ENCODE measurements at places on chromosomes 16 and 17. TPM values are rescaled to one million over a fixed set of nuclear protein-coding genes. Genes with fewer than 3 reads are reported as not detected.

The KRTAP4-11 gene
- not detected for total RNA-seq

The GAS2L2 gene
- not detected for total RNA-seq

The GJC1 gene
- 42.6 TPM for total RNA-seq

The KCNAB3 gene
- 13.8 TPM for total RNA-seq

The DPEP3 gene
- not detected for total RNA-seq

The APOBR gene
- total RNA-seq: 2.4 TPM

The UMOD gene
- not detected for total RNA-seq

DNA sequence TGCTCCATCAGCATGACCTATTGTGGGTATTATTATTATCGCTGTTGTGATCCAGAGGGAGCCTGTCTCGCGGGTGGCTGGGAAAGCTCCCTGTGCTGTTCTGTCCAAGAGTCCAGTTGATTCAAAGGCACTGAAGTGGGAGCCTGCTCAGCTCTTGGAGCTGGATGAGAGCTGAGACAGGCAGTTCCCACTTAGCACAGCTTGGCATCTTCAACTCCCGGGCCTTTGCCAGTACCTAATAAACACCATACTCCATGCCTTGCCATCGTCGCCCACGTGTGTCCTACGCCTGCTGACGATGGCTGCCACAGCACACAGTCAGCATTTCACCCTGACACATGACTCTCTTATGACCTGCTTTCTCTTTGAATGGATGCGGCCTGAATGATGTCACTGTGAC is 32.6 kb downstream of the RTN4RL1 start:
- DNase-seq: no peak

DNA sequence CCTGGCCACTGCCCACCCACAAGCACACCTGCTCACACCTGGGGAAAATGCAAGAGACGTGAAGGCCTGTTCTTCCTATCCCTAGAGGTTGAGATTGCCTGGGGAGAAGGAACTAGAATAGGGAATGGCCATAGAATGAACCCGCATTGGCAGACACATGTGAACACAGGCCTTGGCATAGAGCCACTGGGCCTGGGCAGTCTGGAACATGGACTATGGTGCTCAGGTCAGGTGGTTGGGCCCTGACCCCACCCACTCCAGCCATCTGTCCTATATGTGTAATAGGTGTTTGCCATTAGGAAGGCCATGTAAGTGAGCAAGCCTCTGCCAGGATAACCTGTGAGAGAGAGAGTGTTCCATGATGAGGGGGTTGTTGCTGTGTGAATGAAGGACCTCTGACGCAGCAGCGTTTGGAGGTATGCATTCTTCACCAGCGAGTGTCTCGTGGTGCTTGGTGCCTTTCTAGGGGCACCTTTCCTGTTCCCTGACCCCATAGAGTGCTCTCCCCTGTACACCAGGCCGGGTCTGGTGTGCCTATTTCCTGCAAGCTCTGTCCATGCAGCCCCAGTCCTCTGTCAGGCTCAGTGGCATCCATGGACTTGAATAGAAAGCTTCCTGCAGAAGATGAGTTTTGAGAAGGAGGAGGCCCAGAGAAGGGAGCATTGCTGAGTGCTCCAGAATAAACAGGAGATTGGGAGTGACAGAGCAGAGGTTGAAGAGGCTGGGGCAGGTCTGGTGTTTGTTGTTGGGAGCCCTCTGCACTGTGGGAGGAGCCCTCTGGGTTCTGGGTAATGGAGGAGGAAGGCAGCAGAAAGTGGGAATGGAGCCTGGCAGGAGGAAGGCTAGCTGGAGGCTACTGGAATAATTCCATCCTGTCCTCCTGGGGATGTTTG is 15.6 kb downstream of the CTRL start:
- DNase-seq: no peak

- DNase-seq: peak; percentile 68
These were observed 13.1 kb downstream of the ABCA9 start for GRCh38 chr17:69047368-69048263.

GRCh38 chr17:43913584-43913983 is 6.2 kb upstream of the MPP2 start:
- DNase-seq: no peak

- DNase-seq: no peak
These were observed 3.8 kb upstream of the SNX20 start for GRCh38 chr16:50684823-50685461.

DNA sequence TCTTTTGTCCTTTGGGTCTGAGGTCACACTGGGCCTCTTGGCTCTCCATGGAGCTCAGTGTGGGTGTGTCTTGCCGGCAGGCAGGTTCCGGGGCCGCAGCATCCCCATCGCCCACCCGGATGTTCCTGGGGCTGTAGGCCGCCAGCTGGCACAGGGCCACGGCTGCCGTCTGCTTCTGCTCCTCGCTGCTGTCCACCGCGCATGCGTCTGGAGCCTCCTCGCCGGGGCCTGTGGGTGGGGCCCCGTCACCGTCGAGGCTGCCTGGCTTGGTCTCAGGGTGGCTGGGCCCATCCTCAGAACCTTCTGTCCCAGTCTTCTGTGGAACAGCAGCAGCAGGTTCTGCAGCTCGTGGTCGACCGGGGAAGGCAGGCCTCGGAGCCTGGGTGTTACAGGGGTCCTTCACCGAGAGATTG is 9.6 kb downstream of the ZNF750 start:
- DNase-seq: no peak

DNA sequence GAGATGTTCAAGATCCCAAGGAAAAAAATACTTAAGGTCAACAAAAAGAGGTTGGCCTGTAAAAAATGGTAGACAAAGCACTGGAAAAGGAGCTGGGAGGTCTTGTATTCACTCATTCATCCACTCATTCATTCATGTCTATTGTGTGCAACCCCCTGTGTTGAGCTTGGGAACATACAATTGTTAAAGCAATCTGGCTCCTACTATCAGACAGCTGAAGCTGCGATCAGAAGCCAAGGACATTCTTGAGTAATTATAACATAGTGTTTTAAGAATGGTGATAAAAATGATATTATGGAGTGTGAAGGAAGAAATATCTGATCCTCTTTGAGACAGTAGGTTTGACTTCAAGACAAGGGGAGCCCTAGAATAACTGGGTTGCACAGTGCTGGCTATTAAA is 693.4 kb downstream of the TOX3 start:
- no peak for DNase-seq

DNA sequence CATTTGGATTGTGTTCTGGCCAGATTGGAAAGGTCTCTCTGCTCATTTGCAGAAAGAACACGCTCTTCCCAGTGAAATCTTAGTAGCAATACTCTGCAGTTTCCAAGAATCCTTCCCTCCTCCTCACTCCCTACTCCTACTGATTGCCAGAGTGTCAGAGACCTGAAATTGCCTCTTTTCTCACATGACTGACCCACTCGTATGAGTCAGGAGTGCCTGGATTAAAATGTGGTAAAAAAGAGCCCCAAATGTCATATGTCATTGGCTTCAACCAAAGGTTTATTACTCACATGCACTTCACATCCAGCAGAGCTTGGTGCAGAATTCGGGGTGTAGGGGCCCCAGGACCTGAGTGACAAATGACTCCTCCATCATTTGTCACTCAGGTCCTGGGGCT is 39.7 kb upstream of the IRX3 start:
- no peak for DNase-seq

DNA sequence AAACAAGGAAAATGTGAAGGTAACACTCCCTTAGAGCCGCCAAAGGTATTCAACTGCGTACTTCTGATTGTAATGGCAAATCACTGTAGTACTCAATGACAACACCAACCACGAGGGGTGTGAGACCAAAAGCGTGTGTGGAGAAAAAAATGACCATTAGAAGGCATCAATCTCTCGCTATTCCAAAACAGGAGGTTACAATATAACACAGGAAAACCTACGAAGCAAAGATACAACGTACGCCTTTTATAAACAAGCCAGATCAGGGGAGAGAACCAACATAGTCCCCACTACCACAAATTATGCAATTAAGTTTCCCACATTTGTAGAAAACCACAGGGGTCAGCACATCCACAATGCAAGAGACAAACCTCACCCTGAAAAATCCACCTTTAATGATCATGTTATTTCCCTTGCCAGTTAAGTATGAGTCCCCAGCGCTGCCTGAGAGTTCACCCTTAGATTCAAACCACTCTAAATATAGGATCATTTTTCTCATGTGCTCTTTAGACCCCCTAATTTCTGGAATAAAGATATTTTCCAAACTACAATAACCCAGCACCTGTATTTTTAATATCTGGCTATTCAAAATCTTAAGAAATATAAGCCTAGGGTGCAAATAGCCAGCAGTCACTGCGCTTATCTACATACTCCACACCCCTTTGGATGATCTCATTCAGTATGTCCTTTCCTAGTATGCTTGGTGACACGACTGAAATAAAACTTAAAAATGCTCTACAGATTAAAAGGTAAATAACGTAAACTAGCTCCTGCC is 12.4 kb downstream of the TEX14 start:
- peak; percentile 45 for DNase-seq

DNA sequence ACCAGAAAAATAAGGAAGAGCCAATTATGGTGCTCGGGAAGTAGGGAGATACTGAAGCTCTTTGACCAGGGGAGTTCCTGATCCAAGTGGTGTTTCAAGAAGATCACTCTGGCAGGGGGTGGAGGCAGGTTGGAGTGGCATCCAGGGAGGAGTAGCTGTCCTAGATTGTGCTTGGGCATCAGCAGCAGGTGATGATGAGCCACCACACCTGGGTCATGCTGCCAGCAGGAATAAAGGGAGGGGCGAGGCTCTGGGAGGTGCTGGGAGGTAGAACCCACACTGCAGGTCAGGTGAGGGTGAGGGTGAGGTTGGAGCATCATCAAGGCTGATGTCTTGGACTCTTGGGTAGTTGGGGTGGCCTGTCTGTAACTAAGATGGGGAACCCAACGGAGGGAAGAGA is 35.4 kb upstream of the ADGRG1 start:
- no peak for DNase-seq

- DNase-seq: no peak
These were observed 188.0 kb downstream of the SOX9 start for GRCh38 chr17:72308744-72309385.

DNA sequence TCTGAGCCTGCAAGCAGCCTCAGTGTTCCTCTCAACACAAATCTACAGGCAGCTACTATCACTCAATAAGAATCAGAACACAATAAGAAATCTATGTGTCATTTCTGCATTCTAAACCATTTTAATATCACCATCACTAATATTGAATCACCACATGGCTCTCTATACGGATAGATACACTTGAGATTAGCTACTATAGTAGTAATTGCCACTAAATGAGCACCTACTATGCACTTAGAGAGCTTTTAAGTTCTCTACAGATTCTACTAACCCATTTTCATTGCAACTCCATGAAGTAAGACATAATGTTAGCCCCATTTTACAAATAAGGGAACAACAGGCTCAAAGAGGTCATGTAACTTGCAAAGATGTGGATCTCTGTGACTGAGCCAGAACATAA is 132.8 kb upstream of the DYNLRB2 start:
- no peak for DNase-seq

DNA sequence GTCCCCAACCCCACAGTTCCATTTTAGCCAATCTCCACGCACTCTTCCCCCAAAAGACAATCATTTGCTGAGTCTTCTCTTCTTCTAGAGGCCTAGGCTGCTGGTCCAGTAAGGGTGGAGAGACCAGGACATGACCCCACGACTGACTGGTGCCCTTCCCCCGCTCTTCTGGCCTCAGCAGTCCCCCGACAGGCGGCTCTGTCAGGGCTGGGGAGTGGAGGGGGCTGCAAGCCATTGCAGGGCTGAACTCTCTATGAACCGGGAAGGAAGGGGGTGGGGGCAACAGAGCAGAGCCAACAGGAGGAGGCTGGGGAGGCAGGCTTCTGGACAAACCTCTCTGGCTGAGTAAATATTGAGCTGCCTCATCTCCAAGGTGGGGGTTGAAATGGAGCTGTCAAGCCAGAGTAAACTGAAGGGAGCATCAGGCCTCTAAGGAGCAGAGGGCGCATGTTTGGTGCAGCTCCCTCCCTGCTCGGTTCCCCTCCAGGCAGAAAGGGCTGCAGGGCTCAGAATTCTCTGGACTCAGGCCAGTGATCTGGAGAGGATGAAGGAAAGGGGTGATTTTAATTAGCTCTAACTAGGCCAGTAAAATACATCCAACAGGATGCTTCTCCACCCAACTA is 8.7 kb downstream of the HOXB1 start:
- DNase-seq: peak; percentile 35

DNA sequence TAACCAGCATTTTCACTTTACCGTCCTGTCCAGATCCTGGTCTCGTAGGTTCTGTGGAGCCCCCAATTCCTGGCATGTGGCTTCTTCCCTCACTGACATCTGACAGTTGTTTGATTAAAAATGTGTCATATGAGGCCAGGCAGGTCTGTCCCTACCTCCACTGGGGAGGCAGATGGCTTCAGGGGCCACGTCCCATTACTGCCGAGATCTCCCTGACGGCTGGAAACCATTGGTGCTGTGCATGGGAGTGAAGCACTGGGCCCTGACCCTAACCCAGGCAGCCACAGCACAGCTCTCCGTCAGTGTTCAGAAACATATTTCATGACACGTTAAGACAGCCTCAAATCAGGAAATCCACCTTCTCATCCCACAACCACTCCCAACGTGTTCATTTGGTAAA is 77.5 kb downstream of the GNAO1 start:
- no peak for DNase-seq

DNA sequence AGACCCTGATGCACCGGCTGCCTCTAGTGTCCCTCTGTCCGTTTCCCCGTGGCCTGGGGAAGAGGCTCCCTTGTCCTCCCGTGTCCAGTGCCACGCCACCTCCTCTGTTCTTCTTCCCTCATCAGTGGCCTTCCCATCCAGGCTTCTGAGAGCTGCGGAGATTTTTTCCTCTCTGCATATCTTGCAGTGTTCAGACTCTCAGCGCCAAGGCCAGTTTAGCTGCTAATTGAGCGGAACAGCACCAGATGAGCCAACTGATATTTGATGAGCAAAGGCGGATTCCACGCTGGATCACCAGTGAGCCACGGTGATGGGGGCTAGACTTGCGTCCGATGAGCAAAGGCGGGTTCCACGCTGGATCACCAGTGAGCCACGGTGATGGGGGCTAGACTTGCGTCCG is 257.6 kb downstream of the FOXL1 start:
- no peak for DNase-seq

DNA sequence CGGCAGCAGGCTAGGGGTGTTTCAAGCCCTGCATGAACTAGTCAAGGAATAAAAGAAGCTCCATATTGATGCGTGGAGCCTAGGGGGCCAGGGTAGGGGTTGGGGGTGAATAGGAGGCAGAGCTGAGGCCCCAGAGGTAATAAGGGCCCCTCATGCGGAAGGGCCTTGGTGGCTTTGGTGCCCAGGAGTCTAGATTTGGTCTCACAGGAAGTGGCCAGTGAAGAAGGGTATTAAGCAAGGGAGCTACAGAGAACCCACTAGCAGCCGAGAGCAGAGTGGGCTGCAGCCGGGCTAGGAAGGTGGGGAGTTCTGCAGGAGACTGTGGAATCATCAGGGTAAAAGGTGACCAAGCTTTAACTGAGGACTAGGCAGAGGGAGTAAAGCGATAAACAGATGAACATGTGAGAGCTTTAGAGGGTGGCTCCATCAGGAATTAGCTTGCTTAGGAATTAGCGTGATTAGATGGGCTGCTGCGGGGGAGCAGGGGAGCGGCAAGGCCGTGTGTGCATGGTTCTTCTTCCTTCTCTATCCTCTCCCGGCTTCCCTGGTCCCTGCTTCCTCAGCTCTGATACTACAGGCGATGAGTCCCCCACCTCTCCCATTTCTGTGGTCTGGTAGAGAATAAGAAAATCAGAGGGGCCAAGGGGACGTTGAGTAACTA is 9.8 kb downstream of the GNGT2 start:
- no peak for DNase-seq

GRCh38 chr16:81901484-81901883 is 109.8 kb downstream of the SDR42E1 start:
- no peak for DNase-seq
